ENCODE measurements at places on chromosomes 2 and 18.

DNA sequence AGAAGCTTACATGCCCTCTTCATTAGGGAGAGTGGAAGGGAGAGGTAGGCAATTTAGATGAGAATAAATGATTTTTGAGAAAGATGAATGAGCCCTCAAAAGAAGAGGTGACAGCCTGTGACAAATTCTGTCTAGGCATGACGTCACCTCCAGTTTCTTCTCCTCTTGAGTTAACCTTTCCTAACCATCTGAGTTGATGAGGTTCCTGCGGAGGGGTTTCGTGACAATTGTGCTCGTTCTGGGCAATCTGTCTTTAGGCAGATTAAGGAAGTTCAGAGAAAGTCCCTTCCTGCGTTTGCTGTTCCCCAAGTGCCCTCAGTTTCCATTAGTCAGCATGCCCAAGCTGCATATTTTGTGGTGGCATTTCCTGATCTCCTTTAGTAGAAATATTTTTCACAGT lies 640.2 kb upstream of the SYT4 start:
- H3K27me3 ChIP-seq = no peaks in the 10 kb centered on the region
- H3K36me3 ChIP-seq = no peaks in the 10 kb centered on the region
- no peak for DNase-seq
- no peaks in the 10 kb centered on the region for H3K4me1 ChIP-seq

DNA sequence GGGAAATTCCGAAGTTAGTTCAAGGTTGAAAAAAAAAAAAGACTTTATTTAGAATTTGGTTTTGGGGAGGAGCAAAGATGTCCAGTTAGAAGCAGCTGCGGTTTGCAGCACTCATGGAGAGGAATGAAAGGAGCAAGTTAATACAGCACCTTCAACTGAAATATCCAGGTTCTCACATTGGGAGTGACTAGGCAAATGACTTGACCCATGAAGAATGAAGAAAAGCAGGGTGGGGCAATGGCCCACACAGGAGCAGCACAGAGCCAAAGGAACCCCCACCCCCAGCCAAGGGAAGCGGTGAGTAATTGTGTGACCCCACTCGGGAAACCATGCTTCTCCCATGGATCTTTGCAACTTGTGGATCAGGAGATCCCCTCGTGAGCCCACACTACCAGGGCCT lies 32.8 kb downstream of the ZNF892 start:
- no peaks in the 10 kb centered on the region for H3K4me1 ChIP-seq
- no peak for DNase-seq
- H3K27ac ChIP-seq = no peak overlapping the region

- no peak overlapping the region for H3K4me3 ChIP-seq
- no peaks in the 10 kb centered on the region for H3K36me3 ChIP-seq
- no peak overlapping the region for H3K27ac ChIP-seq
- DNase-seq = no peak
- no peaks in the 10 kb centered on the region for H3K27me3 ChIP-seq
- H3K4me1 ChIP-seq = peaks cover 10% of the 10 kb centered on the region
Observed at GRCh38 chr2:144490857-144491256, 29.1 kb downstream of the ZEB2 start.

DNA sequence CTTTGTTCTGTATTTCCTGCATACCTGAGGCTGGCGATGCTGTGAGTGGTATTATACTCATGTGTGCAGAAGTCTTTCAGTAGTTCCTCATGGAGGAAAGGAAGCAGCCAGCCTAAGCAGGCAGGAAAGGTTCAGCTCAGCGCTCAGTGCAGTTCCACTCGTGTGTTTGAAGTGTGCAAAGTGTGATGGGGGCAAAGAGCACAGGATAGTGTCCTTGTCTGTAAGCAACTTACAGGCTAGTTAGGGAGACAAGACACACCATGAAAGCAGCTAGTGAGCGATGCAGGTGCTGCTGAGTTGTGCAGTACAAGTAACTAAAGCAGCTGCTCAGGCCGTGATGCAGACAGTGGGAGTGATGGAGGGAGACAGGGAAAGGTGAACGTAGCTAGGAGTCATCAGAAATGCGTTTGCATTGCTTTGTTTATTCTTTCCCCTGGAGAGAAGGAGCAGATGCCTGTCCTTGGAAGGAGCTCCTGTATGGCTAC lies 146.2 kb downstream of the LDLRAD4 start:
- no peaks in the 10 kb centered on the region for H3K27me3 ChIP-seq
- H3K4me1 ChIP-seq = peaks cover 4% of the 10 kb centered on the region
- no peaks in the 10 kb centered on the region for H3K36me3 ChIP-seq
- no peak overlapping the region for H3K27ac ChIP-seq
- no peak overlapping the region for H3K4me3 ChIP-seq

GRCh38 chr2:227570615-227571014 lies 28.1 kb upstream of the SCYGR2 start:
- DNase-seq = no peak
- no peaks in the 10 kb centered on the region for H3K27me3 ChIP-seq
- H3K27ac ChIP-seq = no peak overlapping the region
- no peak overlapping the region for H3K4me3 ChIP-seq

Data from CD8-positive, alpha-beta memory T cell (primary cell).